ENCODE measurements at places on chromosomes 6 and 20.

DNA sequence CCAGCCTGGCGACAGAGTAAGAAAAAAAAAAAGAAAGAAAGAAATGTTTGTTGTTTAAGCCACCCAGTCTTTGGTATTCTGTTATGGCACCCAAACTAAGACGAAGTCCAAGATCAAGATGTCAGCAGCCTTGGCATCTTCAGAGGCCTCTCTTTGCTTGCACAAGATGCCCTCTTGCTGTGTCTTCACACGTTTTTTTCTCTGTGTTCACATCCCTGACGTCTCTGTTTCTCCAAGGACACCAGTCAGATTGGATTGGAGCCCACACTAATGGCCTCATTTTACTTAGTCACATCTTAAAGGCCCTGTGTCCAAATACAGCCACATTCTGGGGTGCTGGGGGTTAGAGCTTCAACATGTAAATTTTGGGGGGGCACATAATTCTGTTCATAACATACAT is 380.9 kb downstream of the GJA1 start:
- DNase-seq, result no peak
- no peaks in the 10 kb centered on the region for H3K27me3 ChIP-seq
- H3K36me3 ChIP-seq, result no peaks in the 10 kb centered on the region
- H3K4me1 ChIP-seq, result no peaks in the 10 kb centered on the region
- H3K4me3 ChIP-seq, result no peak overlapping the region
- no peak overlapping the region for H3K27ac ChIP-seq

DNA sequence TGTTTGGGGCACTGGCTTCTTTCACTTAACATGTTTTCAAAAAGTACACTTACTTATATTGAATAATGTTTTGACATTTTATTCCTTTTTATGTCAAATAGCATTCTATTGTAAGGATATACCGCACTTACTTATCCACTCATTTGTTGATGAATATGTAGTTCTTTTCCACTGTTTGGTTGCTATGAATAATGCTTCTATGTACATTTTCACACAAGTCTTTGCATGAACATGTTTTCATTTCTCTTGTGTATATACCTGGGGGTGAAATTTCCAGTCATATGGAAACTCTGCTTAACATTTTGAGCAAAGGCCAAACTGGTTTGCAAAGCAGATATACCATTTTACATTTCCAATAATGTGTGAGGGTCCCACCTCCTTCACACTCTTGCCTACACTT is 202.3 kb upstream of the GGTLC1 start:
- H3K4me3 ChIP-seq, result no peak overlapping the region
- H3K4me1 ChIP-seq, result no peaks in the 10 kb centered on the region
- no peaks in the 10 kb centered on the region for H3K36me3 ChIP-seq
- no peaks in the 10 kb centered on the region for H3K27me3 ChIP-seq
- no peak overlapping the region for H3K27ac ChIP-seq
- DNase-seq, result no peak

GRCh38 chr6:125839471-125839870 is 48.7 kb downstream of the NCOA7 start:
- H3K27me3 ChIP-seq, result no peaks in the 10 kb centered on the region
- peak overlapping the region; percentile 46 for H3K27ac ChIP-seq
- peaks cover 50% of the 10 kb centered on the region for H3K4me1 ChIP-seq
- no peak for DNase-seq
- H3K4me3 ChIP-seq, result no peak overlapping the region

- H3K27me3 ChIP-seq, result no peaks in the 10 kb centered on the region
- H3K4me1 ChIP-seq, result no peaks in the 10 kb centered on the region
- no peak overlapping the region for H3K4me3 ChIP-seq
- H3K27ac ChIP-seq, result peak overlapping the region; percentile 72
- H3K36me3 ChIP-seq, result no peaks in the 10 kb centered on the region
Measured at GRCh38 chr6:45590696-45591184, 213.0 kb upstream of the SUPT3H start.
